Effector memory CD4-positive, alpha-beta T cell (primary cell): ENCODE measurements at places on chromosomes 1 and 21.

DNA sequence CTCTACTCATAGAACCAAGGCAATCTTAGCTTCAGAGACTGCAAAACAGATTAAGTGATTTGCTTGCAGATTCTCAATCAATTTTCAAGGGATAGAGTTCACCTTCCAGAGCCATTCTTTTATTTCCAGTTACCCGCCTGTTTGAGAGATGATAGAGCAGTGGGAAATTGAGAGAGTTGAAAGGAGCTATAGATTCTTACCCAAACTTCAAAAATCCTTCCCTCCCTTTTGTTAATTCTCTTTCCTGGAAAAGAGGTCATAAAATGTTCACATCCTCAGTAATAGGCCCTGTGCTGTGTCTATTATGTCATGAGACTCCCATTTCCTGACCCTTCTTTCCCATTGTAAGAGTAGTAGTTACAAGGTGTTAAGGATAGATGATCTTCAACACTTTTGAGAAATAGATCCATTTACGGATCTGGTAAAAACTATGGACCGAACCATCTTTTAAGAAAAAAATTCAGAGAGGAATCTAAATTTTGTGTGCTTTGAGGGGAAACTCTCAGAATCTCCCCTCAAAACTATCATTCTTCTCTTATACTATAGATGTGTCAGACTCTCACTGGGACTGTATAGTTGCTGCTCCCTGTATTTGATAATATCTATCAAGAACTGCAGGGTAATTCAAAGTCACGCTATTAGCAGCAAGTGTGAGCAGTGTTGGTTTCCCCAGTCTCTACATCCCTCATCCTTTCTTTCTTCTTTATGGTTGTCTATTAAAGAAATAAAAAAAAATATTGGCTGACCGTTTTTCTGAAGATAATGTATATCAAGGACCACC is 8.0 kb downstream of the RGS4 start:
- no peak for DNase-seq

GRCh38 chr1:203265541-203265940 is 36.1 kb upstream of the CHIT1 start:
- DNase-seq = no peak

DNA sequence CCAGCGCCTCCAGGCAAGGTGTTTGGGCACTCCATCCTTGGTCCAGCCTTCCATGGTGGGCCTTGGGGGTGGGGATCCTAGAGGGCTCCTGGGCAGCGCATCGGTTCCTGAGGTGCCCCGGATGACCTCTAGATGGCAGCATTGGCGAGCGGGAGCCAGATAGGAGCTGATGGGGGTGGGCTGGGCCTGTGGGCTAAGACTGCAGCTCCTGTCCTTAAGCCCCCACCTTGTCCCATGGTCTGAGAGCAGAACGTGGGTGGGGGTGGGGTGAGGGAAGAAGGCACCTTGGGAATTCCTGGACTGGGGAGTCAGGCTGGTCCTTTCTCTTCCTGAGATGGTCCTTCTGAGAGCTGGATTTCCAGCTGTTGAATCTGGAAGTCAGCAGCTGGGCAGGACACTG is 93.4 kb upstream of the CSF3R start:
- peak; percentile 14 for DNase-seq

GRCh38 chr1:10187026-10187334 is 23.4 kb upstream of the KIF1B start:
- DNase-seq = no peak

GRCh38 chr1:85245891-85246290 is 13.6 kb downstream of the C1orf52 start:
- DNase-seq = no peak

DNA sequence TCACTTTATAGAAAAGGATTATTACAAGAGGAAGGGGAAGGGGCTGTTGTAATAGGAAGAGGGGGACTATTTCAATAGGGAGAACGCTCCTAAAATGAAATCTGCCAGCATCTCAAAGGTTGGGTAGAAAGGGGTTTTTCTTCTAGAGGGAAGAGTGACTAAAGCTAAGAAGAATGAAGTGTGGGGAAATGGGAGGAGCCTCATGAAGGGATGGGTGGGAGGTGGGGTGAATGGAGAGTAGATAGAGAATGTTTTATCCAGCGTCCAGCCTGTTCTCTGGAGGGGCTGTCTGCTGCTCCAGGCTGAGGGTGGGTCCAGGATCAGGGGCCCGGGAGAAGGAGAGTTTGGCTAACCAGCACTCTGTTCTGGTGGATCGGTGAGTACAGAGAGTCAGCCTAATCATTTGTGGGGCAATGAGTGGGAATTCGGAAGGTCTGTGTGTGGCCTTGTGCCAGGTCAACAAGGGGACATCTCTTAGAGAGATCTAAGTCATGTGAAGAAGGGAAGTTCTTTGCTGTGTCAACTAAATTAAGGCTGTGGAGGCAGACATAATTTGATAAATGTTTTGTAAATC is 25.2 kb downstream of the VN1R5 start:
- no peak for DNase-seq
